ENCODE measurements at places on chromosomes 5 and 9.

DNA sequence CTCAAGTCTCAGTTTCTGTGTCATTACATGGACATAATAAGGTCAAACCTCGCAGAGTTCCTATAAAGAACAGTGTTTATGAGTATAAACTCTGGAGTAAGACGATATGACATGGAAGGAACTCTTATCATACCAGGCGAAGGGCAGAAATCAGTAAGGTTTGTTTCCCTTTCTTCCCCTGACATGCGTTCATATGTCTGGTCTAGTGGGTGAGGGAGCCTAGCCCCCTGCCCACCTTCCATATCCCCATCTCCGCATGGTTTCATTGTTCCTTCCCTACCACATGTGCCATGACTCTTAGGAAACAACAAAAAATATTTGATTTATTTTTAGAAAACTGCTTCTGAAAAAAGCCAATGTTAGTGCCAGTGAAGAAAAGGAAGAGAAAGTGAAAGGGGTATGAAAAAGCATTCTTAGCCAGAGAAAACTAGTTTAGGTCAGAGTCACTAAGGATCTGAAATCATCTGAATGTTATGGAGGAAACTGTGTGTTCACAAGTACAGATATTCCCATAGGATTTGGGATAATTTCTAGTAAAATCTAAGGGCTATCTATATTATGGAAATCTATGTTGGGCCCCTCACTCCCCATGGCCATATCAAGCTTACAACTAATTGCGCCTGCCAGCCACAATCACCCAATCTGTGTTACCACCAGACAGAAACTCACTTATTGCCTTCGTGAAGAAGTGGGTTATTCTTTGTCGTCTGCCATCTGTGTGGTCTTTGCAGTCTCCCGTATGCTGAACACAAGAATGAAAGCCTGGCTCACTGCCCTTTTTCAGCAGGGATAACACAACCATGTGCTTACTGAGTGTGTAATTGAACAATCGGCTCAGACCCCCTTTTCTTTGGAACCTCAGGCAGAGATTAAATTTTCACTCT lies 19.9 kb upstream of the HMHB1 start:
- DNase-seq = no peak

- DNase-seq = no peak
These were observed 14.9 kb downstream of the UNC5A start for GRCh38 chr5:176825234-176825633.

- no peak for DNase-seq
These were observed 37.7 kb upstream of the STXBP1 start for GRCh38 chr9:127574072-127574993.

DNA sequence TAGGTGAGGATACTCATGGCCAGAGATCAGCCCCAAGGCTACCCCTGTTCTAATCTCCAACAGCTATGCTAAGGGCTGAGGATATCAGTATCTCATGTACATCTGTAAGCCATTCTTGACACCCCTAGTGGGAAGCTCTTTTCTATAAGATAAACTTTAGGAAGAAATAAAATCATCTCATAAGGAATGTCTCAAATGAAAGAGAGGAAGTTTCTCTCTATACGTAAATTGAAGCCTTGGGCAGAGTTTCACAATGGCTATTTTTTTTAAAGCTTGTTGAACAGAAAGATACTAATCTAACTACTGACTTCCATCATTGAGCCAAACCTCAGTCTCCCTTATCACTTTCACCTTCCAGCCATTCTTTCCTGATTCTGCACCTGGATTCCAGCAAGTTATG lies 405.7 kb downstream of the PRR16 start:
- no peak for DNase-seq

GRCh38 chr5:158921441-158922262 lies 178.1 kb downstream of the EBF1 start:
- DNase-seq = no peak

DNA sequence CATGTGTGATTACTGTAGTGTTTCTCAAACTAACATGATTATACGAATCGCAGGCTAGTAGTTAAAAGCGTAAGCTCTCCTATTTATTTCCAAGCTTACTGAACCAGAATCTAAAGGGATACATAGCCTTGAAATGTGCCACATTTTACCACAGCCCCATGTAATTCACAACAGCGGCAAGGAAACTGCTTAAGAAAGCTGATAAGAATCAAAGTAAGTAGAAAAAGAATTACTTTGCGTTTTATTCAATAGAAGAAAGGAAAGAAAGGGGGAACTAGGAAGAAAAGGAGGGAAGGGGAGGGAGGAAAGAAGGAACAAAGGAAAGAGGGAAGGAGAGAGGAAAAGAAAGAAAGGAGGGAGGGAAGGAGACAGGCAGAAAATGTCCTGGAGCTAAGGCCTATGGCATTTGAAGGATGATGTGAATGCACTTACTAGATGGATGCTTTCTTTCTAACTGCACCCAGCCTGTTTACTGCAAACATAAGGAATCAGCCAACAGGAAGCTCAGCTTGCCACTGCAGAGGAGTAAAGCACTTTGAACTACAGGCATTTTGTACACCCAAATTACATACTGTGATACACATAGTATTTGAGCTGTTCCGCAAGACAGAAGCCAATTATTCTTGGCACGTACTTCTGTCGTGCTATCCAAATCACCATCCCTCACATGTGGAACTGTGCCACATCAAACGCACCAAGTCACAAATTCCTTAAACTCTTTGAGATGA lies 521.7 kb downstream of the RAB3C start:
- no peak for DNase-seq

Data from amniotic stem cell (primary cell).